ENCODE measurements at places on chromosomes 4 and X.

GRCh38 chr4:104420766-104421165 is 73.9 kb downstream of the CXXC4 start:
- peak; percentile 73 for ATAC-seq

DNA sequence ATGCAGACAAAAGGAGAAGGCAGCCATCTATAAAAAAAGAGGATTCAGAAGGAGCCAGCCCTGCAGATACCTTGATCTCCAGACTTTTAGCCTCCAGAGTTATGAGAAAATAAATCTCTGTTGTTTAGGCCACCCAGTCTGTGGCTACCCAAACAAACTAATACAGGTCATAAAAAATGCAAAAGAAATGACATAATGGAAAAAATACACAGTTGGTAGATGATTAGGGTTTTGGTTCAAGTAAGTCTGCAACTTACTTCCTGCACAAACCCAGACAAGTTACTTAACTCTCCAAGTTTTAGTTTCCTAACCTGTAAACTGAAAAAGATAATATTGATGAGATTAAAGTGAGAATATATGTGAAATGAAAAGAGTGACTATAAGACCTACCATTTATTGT is 11.3 kb downstream of the QDPR start:
- no peak for ATAC-seq

- peak; percentile 57 for ATAC-seq
These were observed 17.7 kb downstream of the IL15 start for GRCh38 chr4:141654098-141654497.

DNA sequence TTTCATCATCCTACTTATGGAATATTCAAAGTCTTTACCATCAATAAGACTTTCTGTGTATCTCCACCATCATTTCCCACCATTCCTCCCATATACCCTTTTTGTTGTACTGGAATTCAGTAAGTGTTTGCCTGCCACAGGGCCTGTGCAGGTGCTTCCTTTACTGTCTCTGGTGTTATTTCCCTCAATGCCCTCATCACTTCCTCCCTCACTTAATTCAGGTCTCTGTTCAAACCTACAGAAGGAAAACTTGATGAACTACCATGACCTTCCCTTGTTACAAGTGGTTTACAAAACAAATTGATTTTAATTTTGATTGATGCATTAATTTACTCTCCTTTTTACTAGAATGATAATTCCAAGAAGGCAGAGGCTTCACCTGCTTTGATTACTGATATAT is 159.5 kb upstream of the FAT4 start:
- no peak for ATAC-seq

DNA sequence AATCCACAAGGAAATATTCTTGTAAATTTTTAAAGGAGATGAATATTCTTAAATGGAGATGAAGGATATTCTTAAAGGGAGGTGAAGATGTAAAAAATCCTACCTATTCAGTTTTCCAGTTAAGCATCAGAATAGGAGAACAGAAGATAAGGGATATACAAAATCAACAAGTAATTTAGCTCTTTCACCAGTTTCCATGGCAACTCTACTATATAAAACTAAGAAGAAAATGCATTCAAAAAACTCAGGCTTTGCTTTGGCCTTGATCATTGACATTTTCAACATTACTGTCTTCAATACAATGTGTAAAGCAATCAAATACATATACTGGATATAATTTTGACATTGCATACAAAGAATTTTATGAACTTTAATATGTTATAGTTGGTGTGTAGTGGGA is 622.7 kb upstream of the GRID2 start:
- no peak for ATAC-seq

Data from motor neuron (in vitro differentiated cells).